ENCODE measurements at places on chromosomes 4 and X.

- DNase-seq: peak; percentile 14
Observed at GRCh38 chr4:16794816-16795445, 103.5 kb downstream of the LDB2 start.

GRCh38 chrX:37755025-37755424 is 24.8 kb upstream of the CYBB start:
- no peak for DNase-seq

DNA sequence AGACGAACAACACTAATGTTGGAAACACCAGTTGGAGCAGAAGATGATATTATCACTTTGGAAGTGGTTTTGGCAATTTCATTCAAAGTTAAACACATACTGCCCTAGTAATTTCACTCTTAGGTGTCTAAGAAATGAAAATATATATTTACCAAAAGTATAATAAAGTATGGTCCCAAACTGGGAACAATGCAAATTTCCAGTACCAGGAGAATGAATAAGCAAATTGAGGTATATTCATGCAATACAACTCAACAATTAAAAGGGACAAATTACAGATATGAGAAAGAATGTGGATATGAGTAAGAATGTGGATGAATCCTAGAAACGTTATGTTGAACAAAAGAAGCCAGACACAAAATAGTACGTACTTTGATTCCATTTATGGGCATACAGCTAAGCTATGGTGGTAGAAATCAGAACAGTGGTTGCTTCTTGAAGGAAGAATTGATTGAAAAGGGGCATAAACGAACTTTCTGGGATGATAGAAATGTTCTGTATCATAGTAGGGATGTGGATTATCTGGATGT is 10.0 kb downstream of the ELMOD2 start:
- DNase-seq: no peak

DNA sequence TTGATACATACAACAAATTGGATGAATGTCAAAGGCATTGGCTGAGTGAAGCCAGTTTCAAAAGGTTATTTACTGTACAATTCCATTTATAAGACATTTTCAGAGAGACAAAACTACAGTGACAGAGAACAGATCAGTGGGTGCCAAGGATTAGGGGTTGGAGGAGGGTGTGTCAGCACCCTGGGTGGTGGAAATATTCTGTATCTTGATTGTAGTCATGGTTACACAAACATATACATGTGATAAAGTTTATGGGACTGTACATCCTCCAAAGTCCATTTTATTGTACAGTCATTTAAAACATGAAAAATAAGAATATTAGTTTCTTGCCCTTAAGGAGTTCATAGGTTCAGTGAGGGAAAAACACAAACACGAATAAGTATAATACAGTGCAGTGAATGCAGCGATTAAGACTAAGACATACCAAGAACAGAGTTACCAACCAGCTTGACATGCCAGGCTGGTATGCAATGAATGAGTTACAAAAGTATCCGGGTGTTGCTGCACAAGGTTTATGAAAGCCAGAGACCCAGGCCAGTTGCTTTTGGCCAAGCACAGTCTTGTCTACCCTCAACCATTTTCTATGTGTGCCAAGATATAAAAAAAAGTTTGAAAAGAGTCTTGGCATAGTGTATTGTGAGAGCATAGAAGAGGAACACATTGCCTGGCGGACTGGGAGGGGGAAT is 123.6 kb downstream of the MSL3 start:
- no peak for DNase-seq

- no peak for DNase-seq
Observed at GRCh38 chr4:82667761-82668480, 106.1 kb upstream of the TMEM150C start.

GRCh38 chrX:118644378-118644777 is 83.0 kb upstream of the IL13RA1 start:
- DNase-seq: no peak
